Smooth muscle cell of the umbilical artery (primary cell): ENCODE measurements at places on chromosomes 3 and 15. TPM values are rescaled to one million over a fixed set of nuclear protein-coding genes. Genes with fewer than 3 reads are reported as not detected.

Gene CHRM5
- under 0.01 TPM in 1 of 2 replicates, not detected in the other for total RNA-seq

Gene CIP2A
- 4.8 and 19.8 TPM in 2 replicates for total RNA-seq

Gene CELF6
- total RNA-seq, result not detected in 2 replicates

Gene BNIP2
- total RNA-seq, result 118 and 174 TPM in 2 replicates
